ENCODE measurements at places on chromosomes 1 and 21. TPM values are rescaled to one million over a fixed set of nuclear protein-coding genes. Genes with fewer than 3 reads are reported as not detected.

GRCh38 chr1:41568204-41568603 lies 83.7 kb upstream of the EDN2 start:
- H3K27ac ChIP-seq = no peak overlapping the region
- peaks cover 2% of the 10 kb centered on the region for H3K4me1 ChIP-seq
- H3K27me3 ChIP-seq = no peaks in the 10 kb centered on the region
- no peak overlapping the region for H3K4me3 ChIP-seq
- DNase-seq = no peak

- peaks cover 27% of the 10 kb centered on the region for H3K4me1 ChIP-seq
- no peaks in the 10 kb centered on the region for H3K27me3 ChIP-seq
- peak; percentile 85 for DNase-seq
- H3K4me3 ChIP-seq = no peak overlapping the region
- H3K27ac ChIP-seq = no peak overlapping the region
These were observed 26.4 kb downstream of the COL6A2 start for GRCh38 chr21:46124083-46124925.

- no peak for DNase-seq
- H3K27ac ChIP-seq = no peak overlapping the region
- no peak overlapping the region for H3K4me3 ChIP-seq
These were observed 14.9 kb downstream of the TARDBP start for GRCh38 chr1:11027316-11027715.

DNA sequence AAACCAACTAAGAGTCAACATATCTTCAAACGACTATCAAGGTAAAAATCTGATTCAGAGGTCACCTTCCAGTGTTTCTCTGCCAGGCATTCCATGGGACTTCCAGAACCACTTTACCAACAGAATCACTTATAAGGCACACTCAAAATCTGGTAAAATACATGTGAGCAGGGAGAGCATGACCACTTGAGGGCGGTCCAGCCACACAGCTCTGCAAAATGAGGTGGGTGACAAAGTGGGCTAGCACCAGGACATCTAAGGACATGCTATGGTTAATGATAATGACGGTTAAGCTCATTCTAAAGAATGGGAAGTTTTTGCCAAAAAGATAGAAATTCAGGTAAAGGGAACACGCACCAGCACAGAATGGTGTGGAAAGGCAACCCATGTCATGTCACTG lies 24.5 kb upstream of the GLIS1 start:
- H3K4me1 ChIP-seq = peaks cover 20% of the 10 kb centered on the region
- H3K4me3 ChIP-seq = no peak overlapping the region
- no peak for DNase-seq
- no peak overlapping the region for H3K27ac ChIP-seq

DNA sequence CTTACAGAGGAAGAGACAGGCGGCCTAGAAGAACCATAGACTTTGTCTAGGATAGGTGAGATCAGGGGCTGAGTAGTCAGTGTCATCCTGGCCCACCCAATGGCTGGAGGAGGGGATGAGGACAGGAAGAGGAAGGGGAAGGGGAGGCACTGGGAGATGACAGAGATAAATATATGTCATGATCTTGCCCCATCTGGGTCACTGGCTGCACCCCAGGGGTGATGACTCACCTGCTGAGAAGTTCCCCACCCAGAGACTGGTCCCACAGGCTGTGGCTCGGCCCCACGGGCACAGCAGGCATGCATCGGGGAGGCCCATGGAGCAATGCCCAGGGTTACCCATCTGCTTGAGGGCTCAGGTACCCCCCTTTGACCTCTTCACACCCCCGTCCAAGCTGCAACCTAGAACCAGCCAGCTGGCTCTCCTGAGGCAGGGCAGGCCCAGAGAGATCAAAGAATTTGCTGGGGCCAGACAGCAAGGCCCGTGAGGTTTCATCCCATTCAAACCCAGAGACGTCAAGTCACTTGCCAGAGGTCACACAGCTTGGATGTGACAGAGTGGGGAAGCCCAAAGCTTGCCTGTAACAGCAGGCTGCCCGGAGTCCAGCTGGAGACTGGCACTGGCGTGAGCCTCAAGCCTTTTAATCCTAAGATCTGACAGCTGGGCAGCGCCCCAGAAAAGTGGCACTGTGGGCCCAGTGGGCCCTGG lies 34.7 kb upstream of the CASZ1 start:
- no peak overlapping the region for H3K27ac ChIP-seq
- H3K36me3 ChIP-seq = no peaks in the 10 kb centered on the region
- DNase-seq = peak; percentile 88
- H3K4me1 ChIP-seq = no peaks in the 10 kb centered on the region
- peaks cover 53% of the 10 kb centered on the region for H3K27me3 ChIP-seq

- DNase-seq = peak; percentile 92
- H3K27me3 ChIP-seq = peaks cover 100% of the 10 kb centered on the region
- H3K36me3 ChIP-seq = no peaks in the 10 kb centered on the region
- no peak overlapping the region for H3K27ac ChIP-seq
These were observed 2.3 kb upstream of the DMRTA2 start for GRCh38 chr1:50425376-50426107.

DNA sequence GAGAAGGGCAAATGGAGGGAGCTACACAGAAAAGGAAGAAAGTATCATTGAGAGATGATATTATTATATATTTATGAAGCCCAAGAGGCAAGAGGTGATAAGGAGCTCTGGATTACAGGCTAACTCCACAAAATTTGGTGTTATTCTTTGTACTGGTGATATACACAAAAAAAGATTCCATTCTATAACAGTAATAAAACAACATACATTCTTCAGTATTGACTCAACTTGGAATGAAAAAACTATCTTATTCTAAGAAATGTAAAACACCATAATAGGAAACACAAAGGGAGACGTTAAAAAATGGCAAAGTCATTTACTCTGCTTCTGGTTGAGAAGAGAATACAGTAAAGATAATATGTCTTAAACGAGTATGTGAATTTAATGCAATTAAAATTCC lies 99.4 kb downstream of the TEX35 start:
- H3K27me3 ChIP-seq = no peaks in the 10 kb centered on the region
- H3K27ac ChIP-seq = peak overlapping the region; percentile 87
- H3K4me3 ChIP-seq = no peak overlapping the region
- no peaks in the 10 kb centered on the region for H3K36me3 ChIP-seq

DNA sequence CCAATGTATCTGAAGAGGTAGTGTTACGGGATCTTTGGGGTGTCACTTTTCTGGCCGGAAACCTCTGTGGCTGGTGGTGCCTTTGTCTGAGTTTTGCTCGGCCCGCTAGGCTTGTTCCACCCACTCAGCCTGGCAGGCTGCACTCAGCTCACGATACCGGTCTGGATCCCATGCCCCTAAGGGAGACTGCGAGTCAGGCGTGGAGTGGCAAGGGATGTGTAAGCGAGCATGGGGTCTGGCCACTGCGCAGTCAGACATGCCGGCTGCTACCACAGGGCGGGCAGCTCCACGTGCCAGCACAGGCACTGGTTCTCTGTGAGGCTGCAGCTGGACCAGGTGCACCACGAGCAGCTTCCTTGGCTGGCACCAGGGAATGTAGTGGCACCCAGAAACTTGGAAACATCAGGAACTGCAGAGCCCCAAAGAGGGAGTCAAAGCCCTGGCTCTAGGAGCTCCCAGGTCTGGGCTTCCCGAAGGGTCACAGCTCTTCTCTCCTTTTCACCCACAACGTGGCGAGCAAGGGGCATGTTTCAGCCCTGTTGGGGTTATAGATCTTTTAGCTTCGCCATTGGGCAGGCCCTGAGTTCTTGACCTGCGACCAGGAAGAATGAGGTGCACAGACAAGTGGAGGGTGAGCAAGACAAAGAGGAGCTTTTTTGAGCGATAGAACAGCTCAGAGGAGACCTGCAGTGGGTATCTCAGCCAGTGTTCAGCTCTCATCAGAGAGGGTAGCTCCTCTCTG lies 23.8 kb upstream of the LRRC8C start:
- no peak for DNase-seq
- H3K36me3 ChIP-seq = no peaks in the 10 kb centered on the region
- peaks cover 14% of the 10 kb centered on the region for H3K4me1 ChIP-seq
- no peaks in the 10 kb centered on the region for H3K27me3 ChIP-seq

GRCh38 chr1:99728494-99729235 lies 37.8 kb downstream of the FRRS1 start:
- DNase-seq = peak; percentile 31
- H3K4me3 ChIP-seq = no peak overlapping the region
- no peaks in the 10 kb centered on the region for H3K36me3 ChIP-seq
- no peak overlapping the region for H3K27ac ChIP-seq
- H3K4me1 ChIP-seq = no peaks in the 10 kb centered on the region
- no peaks in the 10 kb centered on the region for H3K27me3 ChIP-seq

- no peaks in the 10 kb centered on the region for H3K4me1 ChIP-seq
- no peaks in the 10 kb centered on the region for H3K36me3 ChIP-seq
- no peaks in the 10 kb centered on the region for H3K27me3 ChIP-seq
- no peak overlapping the region for H3K4me3 ChIP-seq
These were observed 139.5 kb upstream of the SAMSN1 start for GRCh38 chr21:14685568-14685967.

DNA sequence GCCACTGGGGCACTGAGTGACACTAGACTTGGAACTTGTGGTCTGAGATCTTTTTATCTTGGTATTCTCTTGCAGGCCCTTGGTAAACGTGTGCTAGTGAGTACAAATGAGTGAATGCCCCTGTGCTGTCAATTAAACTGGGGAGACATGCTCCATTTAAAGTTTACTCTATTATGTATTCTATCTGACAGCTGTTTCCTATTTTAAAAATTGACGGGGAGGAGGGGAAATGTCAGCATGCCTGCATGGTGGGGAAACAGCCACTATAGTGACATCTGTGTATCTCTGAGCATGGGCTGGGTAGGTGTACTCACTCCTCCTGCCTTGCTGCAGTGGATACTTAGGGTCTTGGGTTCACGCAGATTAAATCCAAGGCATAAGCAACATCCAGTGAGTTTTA lies 59.0 kb upstream of the IKBKE start:
- H3K27ac ChIP-seq = no peak overlapping the region
- H3K4me1 ChIP-seq = no peaks in the 10 kb centered on the region
- peak; percentile 34 for DNase-seq
- peaks cover 14% of the 10 kb centered on the region for H3K36me3 ChIP-seq
- no peaks in the 10 kb centered on the region for H3K27me3 ChIP-seq
- H3K4me3 ChIP-seq = no peak overlapping the region

GRCh38 chr1:84768634-84769033 lies 78.4 kb upstream of the SSX2IP start:
- H3K4me1 ChIP-seq = peaks cover 4% of the 10 kb centered on the region
- no peak for DNase-seq
- H3K27me3 ChIP-seq = peaks cover 45% of the 10 kb centered on the region
- H3K4me3 ChIP-seq = no peak overlapping the region
- H3K36me3 ChIP-seq = no peaks in the 10 kb centered on the region

GRCh38 chr1:205191622-205192021 lies 19.9 kb downstream of the DSTYK start:
- H3K27me3 ChIP-seq = no peaks in the 10 kb centered on the region
- no peak overlapping the region for H3K27ac ChIP-seq
- H3K4me1 ChIP-seq = no peaks in the 10 kb centered on the region
- H3K36me3 ChIP-seq = peaks cover 6% of the 10 kb centered on the region
- DNase-seq = no peak
- no peak overlapping the region for H3K4me3 ChIP-seq

- peaks cover 21% of the 10 kb centered on the region for H3K4me1 ChIP-seq
- no peak overlapping the region for H3K4me3 ChIP-seq
- no peak for DNase-seq
- H3K27ac ChIP-seq = no peak overlapping the region
- H3K36me3 ChIP-seq = no peaks in the 10 kb centered on the region
- no peaks in the 10 kb centered on the region for H3K27me3 ChIP-seq
These were observed 17.6 kb downstream of the FAM20B start for GRCh38 chr1:179043266-179043665.

DNA sequence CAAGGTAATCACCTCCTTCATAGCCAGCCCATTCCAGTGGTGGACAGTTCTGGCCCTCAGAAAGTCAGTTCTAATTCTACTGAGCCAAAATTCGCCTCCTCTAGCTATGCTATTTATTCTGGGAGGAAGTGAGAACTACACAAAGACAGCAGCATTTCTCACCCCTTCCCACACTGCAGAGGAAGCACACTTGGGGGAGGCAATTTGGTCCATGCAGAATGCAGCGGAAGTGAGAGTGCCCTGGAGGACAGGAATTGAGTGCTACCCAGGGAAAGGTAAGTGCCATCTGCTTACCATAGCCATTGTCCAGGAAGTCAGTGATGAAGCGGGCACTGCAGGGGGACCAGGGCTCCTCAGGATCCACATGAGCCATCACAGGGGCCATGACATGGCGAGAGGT lies 3.7 kb downstream of the ADAMTS4 start:
- peaks cover 17% of the 10 kb centered on the region for H3K36me3 ChIP-seq
- H3K27me3 ChIP-seq = no peaks in the 10 kb centered on the region
- no peak overlapping the region for H3K27ac ChIP-seq
- no peak for DNase-seq

GRCh38 chr1:154179946-154180687 lies 11.8 kb downstream of the TPM3 start:
- H3K27ac ChIP-seq = no peak overlapping the region
- H3K27me3 ChIP-seq = no peaks in the 10 kb centered on the region
- H3K4me3 ChIP-seq = no peak overlapping the region
- peaks cover 47% of the 10 kb centered on the region for H3K4me1 ChIP-seq

- no peak overlapping the region for H3K4me3 ChIP-seq
- no peaks in the 10 kb centered on the region for H3K36me3 ChIP-seq
- H3K27ac ChIP-seq = no peak overlapping the region
These were observed 4.7 kb downstream of the IL23R start for GRCh38 chr1:67170751-67171573.

DNA sequence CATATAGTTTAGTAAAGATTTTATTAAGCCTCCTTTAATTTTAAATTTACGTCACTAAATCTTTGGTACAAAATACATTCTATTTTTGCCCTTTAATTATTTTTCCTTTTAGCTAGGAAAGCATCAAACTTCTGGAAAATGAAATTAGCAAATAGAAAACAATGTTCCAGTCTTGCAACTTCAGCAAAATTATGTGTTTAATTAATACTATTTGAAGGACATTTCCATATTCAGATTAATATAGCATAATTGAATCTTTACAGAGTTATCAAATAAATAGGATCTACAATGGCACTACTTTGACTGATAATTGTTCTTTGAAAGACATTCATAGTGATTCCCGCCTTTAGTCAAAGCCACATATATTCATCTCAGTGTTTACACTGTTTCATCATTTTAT lies 904.2 kb downstream of the KCNT2 start:
- H3K4me1 ChIP-seq = no peaks in the 10 kb centered on the region
- no peaks in the 10 kb centered on the region for H3K27me3 ChIP-seq
- no peaks in the 10 kb centered on the region for H3K36me3 ChIP-seq
- no peak overlapping the region for H3K27ac ChIP-seq
- H3K4me3 ChIP-seq = no peak overlapping the region
- DNase-seq = no peak

The ANKRD34A gene
- 0.59 TPM for total RNA-seq

The FALEC gene
- total RNA-seq = 0.36 TPM

The ZBTB8A gene
- 10.6 TPM for total RNA-seq

The RIMKLA gene
- total RNA-seq = not detected

The TNNT2 gene
- not detected for total RNA-seq

The PAPPA2 gene
- total RNA-seq = 5.8 TPM

Data from osteoblast (primary cell).